Fibroblast of mammary gland (primary cell): ENCODE measurements at places on chromosomes 1 and 21.

DNA sequence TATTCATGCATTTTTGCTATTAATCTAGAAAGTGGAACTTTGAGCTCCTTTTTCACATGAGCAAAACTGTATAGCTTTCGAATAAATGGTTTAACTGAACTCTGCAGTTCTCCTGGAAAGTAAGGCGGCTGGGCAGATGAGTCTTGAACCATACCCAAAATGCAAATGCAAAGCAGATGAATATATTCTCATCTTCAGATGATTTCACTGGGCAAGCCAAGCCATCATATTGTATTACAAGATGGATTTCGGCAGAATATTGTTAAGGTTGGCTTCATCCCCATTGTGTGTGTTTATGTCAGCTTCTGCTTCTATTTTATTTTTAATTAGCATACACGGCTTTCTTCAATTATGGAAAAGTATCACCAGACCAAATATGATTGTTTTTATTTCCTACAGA, 209.6 kb downstream of the GREM2 start:
- peak; percentile 72 for DNase-seq

DNA sequence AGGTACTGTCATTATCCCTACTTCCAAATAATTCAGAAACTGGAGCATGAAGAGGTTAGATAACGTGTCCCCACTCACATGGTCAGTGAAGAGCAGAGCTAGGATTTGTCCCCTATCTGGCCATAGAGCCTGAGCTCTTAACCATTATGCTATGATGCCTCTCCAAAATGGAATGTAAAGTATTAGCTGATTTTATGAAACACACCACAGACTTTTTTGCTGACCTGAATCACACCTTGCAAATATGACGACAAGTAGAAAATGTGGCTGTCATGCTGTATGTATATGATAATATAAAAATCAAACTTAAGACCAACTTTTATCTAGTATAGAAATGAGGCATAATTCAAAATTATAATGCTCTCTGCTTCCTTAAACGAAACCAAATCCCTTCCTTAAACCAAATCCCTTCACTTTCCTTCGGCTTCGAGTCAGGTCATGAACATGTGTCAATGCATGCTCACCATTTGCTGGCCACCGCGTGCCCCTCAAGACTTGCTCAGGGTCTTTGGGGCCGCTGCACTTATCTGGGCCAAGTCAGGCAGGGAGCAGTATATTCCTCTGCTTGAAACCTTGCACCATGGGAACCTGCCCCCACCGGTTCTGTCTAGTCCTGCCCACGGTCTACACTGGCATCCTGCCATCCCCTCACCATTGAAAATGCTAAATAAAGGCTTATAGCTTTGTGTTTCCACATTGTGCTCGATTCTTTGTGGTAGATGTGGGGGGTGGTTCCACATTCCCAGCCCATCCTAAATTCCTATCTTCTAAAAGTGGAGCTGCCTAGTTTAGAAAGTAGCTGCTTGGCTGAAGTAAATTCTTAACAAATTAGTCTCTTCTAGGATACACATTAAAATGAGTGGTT, 1.6 kb upstream of the TMCC2 start:
- no peak for DNase-seq

GRCh38 chr1:37915476-37916093, 31.3 kb downstream of the INPP5B start:
- no peak for DNase-seq

DNA sequence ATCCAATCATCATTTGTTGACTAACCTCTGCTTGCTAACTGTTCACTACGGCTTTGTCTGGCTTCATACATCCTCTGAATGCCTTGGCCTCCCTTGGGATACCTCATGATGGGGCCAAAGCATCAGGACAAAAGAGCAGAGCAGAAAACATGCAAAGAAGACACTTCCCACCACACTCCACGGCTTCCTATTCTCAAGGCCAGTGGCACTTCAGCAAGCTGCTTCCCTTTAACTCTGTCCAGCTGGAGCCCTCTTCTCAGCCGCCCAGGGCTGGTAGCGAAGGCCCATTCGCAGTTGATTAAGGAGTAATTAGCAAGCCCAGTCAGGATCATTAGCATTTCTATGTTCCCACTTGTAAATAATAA, 224.3 kb upstream of the FGGY start:
- DNase-seq, result no peak

DNA sequence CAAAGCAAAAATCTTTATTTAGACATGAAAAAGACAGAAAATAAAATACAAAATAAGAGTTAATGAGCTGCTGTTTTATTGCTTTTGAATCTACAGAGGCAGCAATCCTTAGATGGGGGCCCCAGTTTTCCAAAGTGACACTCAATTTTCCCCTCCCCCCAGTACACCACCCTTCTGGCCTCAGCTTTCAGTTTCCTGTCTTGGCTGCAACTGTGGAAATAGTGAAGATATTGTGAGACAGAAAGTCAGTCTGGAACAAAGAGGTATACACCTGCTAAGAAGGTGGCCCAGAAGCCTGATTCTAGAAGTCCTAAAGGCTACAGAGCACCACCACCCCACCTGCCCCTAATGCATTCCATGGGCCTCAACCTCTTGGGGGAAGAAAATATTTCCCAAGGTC, 1.1 kb upstream of the MTMR11 start:
- no peak for DNase-seq

GRCh38 chr1:76577525-76578185, 289.6 kb upstream of the ST6GALNAC5 start:
- no peak for DNase-seq

DNA sequence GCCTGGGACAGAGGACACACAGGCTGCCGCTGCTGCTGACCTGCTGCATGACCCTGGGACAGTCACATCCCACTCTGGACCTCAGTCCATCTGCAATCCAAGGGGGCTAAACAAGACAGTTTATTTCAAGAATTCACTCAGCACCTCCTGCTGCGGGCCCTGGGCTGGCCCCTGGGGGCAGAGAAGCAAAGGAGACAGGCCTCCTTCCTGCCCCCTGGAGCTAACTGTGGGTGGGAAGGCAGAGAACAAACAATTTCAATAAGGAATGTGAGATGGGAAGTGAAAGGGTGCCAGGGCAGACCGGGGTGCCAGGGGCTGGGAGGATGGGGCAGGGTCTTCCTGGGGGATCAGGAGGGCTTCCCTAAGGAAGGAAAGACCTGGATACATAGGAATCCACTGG, 60.0 kb downstream of the TAS1R2 start:
- DNase-seq, result no peak

- DNase-seq, result no peak
These were observed 123.3 kb upstream of the DPYD start for GRCh38 chr1:98044071-98044697.

DNA sequence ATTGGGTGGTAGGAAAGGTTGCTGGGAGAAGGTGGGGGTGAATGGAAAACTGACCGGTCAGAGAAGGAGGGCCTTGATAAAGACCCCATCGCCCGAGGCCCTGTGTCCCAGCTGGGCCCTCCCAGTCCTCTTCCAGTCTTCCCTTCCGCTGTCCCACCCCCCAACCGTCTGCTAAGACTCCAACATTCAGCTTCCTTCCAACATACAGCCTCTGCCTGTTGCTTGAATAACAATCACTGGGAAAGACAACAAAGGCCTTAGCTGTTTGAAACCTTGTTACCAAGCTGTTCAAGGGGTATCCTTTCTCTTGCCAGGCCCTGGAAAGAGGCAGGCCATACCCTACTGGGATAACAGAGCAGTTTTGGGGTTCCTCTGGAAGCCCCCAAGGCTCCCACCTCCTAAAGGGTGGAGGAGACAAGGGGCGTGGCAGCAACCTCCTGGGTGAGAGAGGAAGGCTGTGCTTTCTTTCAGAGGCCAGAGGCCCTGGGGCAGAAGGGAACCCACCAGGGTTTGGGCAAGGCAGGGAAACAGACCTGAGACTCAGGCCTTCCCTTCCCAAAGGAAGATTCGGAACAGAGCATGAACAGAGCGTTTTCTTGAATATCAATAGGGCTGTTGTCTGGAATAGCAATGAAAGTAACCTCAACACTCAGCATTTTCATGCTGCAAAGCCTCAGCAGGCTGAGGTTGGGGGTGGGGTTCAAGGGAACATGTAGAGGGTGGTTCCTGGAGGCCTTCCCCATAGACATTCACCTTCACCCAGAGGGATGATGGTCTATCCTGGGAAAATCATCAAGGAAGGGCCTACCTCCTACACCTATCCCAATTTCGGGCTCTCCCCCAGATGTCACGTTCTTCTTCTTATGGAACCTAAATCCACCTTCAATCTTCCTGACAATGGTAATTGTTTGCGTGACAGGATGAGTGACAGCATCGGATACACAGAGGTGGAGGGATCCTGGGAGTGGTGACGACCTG, 4.1 kb downstream of the ETNK2 start:
- no peak for DNase-seq

- DNase-seq, result no peak
These were observed 34.7 kb upstream of the LRRC3 start for GRCh38 chr21:44420416-44421205.

DNA sequence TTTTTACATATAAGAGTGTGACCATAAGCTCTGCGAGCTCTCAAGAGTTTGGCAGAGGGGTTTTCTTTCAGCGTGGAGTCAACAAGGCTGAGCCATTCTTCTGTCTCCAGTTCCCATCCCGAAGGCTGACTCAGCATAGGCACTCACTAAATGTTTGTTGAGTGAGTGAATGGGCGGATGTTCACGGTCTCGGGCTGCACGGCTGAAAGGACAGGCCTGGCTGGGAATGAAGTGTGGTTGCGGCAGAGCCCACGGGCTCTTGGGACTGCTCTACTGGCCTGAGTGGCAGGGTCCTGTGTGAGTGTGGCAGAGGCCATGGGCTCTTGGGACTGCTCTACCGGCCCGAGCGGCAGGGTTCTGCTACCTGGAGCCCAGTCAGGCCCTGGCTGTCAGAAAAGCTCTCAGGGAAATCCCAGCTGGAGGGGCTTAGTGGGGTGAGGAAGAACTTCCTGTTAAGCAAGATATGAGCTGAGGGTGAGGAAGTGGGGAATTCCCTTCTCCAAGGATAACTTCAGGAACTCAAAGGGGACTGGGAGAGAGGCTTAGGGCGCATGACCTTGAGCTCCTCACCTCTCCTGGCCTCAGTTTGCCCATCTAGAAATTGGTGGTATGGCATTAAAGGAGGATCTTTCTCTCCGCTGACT, 56.6 kb upstream of the C1orf174 start:
- DNase-seq, result no peak

DNA sequence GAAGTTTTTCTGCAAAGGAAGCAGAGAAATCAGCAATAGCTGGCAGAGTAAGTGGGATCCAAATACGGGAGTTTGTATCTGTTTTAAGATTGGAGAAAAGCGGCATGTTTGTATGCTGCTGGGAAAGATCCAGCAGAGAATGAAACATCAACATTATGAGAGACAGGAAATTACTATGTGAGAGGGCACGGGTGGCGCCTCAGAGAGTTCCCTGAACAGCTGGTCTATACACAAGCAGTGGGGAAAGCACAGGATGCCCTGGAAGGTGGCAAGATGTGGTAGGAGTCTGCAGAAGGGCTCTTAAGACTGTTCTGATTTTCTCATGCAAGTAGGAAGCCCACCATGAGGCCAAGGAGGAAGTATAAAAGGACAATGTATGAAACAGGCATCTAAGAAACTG, 130.4 kb downstream of the RERE start:
- DNase-seq, result no peak

DNA sequence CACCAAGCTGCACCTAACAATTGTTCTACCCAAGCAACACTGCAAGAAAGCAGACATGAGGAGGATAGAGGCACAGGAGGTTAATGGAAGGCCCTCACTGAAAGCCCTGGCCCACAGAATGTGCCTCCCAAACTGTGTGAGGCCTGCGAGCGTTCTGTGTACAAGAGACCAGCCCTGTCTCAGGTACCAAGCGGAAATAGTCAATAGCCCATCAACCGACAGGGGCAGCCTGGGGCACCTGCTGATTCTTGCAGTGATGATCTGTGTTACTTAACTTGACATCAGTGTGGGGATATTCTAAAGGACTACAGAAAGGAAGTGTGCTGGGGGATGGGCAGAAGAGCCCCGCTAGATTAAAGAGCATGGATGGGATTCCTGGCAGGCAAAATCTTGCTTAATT, 392.4 kb downstream of the KCNH1 start:
- DNase-seq, result no peak

GRCh38 chr1:216221260-216221700, 202.0 kb downstream of the USH2A start:
- DNase-seq, result peak; percentile 74

DNA sequence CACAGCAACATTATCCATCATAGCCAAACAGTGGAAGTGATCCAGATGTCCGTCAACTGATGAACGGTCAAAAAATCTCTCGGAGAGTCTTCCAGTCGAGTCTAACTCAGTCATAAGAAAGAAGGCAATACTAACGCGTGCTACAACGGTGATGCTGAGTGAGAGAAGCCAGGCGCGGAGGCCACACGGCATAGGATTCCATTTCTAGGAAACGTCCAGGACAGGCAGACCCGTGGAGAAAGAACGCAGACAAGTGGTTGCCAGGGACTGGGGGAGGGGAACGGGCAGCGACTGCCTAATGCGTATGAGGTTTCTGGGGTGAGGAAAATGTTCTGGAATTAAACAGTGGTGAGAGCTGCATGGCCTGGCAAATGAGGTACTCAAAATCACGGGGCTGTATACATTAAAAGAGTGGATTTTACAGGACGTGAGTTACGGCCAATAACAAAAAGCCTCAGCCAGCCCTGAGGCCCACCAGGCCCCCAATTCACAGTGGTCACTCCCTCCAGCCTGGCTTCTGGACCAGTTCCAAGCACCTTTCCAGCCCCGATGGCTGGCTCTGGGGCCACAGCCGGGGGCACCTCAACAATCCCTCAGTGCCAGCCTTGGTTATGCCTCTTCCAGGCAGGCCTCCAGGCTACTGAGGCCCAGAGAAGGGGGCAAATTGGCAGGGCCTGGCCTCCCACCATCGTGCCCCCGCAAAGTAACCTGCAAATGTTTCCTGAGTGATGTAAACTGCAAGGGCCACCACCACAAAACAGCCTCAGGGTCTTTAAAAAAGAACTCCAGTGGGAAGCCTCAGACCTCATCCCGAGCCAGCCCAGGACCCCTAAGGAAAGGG, 3.4 kb downstream of the WNT9A start:
- DNase-seq, result peak; percentile 19

- DNase-seq, result peak; percentile 92
These were observed 121.0 kb upstream of the IRF2BP2 start for GRCh38 chr1:234730770-234731568.

DNA sequence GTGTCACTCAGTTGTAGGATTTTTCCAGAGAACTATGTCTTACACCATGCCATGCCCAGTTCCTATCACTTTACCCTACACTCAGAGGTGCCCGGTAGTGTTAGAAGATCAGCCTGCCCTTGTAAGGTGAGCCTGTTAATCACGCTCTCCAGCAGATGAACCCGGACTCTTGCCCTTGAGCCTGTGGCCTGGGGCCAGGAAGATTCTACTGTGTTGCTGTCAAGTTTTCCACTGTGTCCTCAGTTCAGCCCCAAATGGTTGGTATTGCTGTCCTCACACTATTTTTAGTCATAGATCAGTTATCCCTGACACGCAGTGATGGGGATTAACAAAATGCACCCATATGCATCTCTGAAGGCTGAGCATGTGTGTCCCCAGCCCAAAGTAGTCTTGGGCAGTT, 105.0 kb upstream of the SPAG17 start:
- no peak for DNase-seq

DNA sequence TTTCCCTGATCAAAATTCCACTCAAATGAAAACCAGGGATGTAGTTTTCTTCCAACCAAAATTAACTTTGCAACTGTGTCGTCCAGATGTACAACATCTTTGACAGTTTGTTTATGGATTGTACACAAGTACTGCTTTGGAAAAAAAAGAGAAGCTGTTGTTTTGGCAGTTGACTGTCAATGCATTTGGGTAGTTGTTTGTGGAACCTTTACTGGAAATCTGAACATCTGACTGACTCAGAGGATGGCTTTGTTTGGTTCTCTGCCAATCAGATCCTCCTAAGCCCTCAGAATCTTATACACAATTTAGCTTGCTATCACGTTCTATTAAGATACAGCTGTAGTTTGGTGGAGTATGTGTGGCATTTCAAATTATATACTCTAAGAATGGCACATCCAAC, 195.0 kb downstream of the KCNK2 start:
- peak; percentile 78 for DNase-seq
